ENCODE measurements at places on chromosomes 6 and 20. TPM values are rescaled to one million over a fixed set of nuclear protein-coding genes. Genes with fewer than 3 reads are reported as not detected.

The HTR1B gene
- total RNA-seq, result 0.19 TPM

- no peaks in the 10 kb centered on the region for H3K27me3 ChIP-seq
- no peaks in the 10 kb centered on the region for H3K36me3 ChIP-seq
These were observed 8.1 kb upstream of the ZBP1 start for GRCh38 chr20:57628047-57628961.

DNA sequence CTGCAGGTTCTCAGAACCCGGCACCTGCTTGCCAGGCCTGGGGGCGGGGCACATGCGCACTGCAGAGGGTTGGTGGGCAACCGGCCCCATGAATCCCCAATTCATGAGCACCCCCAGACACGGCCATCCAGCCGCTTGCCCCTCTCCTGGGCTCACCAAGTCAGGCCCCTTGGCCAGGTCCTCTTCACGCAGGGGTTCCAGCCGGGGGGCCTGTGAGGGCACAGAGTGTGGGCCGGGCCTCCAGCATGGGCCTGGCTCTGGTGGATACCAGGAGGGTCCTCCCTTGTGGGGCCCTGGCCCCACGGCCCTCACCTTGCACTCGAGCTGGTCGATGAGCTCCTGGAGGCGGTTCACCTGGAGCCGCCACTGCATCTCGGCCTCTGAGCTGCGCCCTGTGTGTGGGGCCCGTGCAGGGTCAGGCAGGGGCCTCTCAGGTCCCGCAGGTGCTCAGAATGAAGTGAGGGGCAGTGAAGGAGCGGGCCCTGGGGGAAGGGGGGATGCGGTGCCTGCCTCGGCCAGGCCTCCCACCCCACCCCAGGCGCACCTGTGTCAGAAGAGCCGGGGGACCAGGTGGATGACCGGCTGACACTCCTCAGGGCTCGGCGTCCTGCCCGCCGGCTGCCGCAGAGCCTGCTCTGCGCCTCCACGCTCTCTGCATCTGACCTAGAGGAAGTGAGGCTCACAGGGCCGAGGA lies 2.6 kb upstream of the C20orf144 start:
- no peak overlapping the region for H3K4me3 ChIP-seq
- no peaks in the 10 kb centered on the region for H3K36me3 ChIP-seq
- H3K4me1 ChIP-seq, result no peaks in the 10 kb centered on the region
- peak; percentile 17 for DNase-seq

GRCh38 chr20:32970115-32970972 lies 33.9 kb downstream of the SUN5 start:
- DNase-seq, result peak; percentile 4
- H3K4me3 ChIP-seq, result no peak overlapping the region
- no peaks in the 10 kb centered on the region for H3K36me3 ChIP-seq
- H3K27ac ChIP-seq, result peak overlapping the region; percentile 44
- no peaks in the 10 kb centered on the region for H3K27me3 ChIP-seq

DNA sequence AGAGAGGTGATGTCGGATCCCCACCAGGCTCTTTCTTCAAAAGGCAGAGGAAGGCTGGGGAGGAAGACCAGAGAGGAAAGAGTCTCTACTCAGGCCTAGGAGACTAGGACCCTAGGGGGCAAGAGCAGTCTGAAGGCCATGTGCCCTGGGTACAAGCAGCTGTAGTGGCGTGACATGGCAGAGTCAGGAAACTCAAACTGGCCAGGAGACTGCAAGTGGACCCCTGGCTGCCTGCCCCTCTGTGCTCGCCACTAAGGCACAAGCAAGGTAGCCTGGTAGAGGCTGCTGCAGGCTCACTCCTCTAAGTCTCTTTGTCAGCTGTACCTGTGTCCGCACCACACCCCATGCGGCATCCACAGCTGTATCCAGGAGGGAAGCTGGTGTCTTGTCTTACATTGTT lies 19.9 kb downstream of the CST9L start:
- no peaks in the 10 kb centered on the region for H3K36me3 ChIP-seq
- H3K4me1 ChIP-seq, result no peaks in the 10 kb centered on the region
- H3K27me3 ChIP-seq, result no peaks in the 10 kb centered on the region
- no peak overlapping the region for H3K27ac ChIP-seq

- no peaks in the 10 kb centered on the region for H3K36me3 ChIP-seq
- no peaks in the 10 kb centered on the region for H3K27me3 ChIP-seq
- peaks cover 7% of the 10 kb centered on the region for H3K4me1 ChIP-seq
- H3K27ac ChIP-seq, result no peak overlapping the region
- H3K4me3 ChIP-seq, result no peak overlapping the region
These were observed 50.9 kb upstream of the FAM184A start for GRCh38 chr6:119129148-119129967.

The EYS gene
- 0.64 TPM for total RNA-seq

DNA sequence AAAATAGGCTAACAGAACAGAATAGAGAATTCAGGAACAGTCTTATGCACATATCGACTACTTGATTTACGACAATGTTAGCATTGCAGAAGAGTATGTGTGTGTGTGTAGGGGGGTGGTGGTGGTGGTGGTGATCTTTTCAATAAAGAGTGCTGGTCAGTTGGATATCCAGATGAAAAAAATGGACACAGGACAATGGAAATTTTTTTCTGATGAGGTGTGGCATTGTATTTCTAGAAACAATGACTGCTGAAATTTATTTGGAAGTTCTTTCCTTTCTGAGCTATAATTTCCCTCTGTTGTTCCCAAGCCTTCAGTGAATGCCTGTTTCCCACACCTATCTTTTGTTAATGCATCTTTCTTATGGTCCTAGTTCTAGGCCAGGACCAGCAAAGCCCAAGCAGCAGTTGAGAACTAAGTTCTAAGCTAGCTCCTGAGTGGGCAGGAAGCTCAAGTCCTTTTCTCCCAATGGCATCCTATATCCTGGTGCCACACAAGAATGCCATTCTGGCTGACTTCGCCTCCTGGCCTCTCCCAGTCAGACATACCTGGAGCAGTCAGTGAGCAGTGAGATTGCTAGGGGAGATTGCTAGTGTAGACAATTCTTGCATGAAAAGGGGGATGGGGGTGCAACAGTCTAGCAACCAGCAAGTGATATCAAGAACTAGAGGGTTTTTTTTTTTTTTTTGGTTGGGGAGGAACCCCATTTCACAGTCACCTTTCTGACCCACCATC lies 1.2 kb upstream of the TOX2 start:
- H3K36me3 ChIP-seq, result no peaks in the 10 kb centered on the region
- H3K4me1 ChIP-seq, result no peaks in the 10 kb centered on the region
- no peak overlapping the region for H3K27ac ChIP-seq
- peaks cover 20% of the 10 kb centered on the region for H3K27me3 ChIP-seq
- no peak overlapping the region for H3K4me3 ChIP-seq

- H3K4me1 ChIP-seq, result no peaks in the 10 kb centered on the region
- H3K4me3 ChIP-seq, result no peak overlapping the region
- H3K27me3 ChIP-seq, result no peaks in the 10 kb centered on the region
- no peaks in the 10 kb centered on the region for H3K36me3 ChIP-seq
- no peak overlapping the region for H3K27ac ChIP-seq
These were observed 101.8 kb downstream of the TNFAIP3 start for GRCh38 chr6:137968901-137969300.

GRCh38 chr6:131730264-131730663 lies 19.4 kb upstream of the CTAGE9 start:
- no peaks in the 10 kb centered on the region for H3K4me1 ChIP-seq
- no peak overlapping the region for H3K4me3 ChIP-seq
- H3K27ac ChIP-seq, result no peak overlapping the region

The RIPOR3 gene
- total RNA-seq, result 2.9 TPM

GRCh38 chr20:47733892-47734291 lies 51.4 kb downstream of the SULF2 start:
- no peaks in the 10 kb centered on the region for H3K4me1 ChIP-seq
- no peak overlapping the region for H3K27ac ChIP-seq
- no peaks in the 10 kb centered on the region for H3K36me3 ChIP-seq
- H3K27me3 ChIP-seq, result no peaks in the 10 kb centered on the region
- H3K4me3 ChIP-seq, result no peak overlapping the region

- H3K4me1 ChIP-seq, result no peaks in the 10 kb centered on the region
- no peak overlapping the region for H3K27ac ChIP-seq
- no peak overlapping the region for H3K4me3 ChIP-seq
- H3K27me3 ChIP-seq, result no peaks in the 10 kb centered on the region
- no peak for DNase-seq
- H3K36me3 ChIP-seq, result no peaks in the 10 kb centered on the region
These were observed 124.6 kb downstream of the WDR27 start for GRCh38 chr6:169577236-169577635.
